Stimulated activated CD4-positive, alpha-beta T cell treated with anti-CD3 and anti-CD28 coated beads, Interleukin-15, amount 100 ng/mL, for 1 hour (primary cell): ENCODE measurements at places on chromosomes 12 and 14.

DNA sequence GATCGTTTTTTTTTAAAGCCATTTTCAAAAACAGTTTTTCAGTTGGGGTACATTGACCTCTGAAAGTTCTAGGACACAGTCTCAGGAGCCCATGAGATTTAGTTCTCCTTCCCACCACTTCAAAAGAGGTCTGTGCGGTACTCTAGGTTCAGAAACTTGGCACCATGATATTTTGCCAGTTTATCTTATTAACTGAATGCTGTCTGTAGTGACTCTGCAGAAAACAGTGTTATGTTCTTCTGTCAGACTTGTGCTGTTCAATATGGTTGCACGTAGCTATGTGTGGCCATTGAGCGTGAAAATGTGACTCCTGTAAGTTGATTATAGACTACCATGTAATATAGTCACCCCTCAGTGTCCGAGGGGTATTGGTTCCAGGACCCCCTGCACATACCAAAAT lies 35.9 kb downstream of the CRADD start:
- DNase-seq, result no peak

DNA sequence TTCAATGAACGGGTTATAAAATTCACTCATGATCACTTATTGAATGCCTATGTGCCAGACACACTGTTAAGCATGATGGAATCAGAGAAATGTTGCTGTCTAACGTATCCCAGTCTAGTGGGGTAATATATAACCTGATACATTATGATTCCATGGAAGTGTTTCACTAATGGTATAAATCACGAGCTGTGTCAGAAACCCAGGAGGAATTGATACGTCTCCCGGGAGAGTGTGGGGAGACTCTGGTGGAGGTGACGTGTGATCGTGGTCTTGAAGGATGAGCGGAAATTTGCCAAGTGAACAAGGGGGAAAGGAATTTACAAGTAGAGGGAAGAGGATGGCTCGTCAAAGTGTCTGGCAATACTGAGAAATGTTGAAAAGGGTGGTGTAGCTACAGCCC lies 26.5 kb downstream of the MANSC1 start:
- no peak for DNase-seq

- no peak for DNase-seq
Observed at GRCh38 chr12:915090-915489, 34.4 kb downstream of the RAD52 start.

DNA sequence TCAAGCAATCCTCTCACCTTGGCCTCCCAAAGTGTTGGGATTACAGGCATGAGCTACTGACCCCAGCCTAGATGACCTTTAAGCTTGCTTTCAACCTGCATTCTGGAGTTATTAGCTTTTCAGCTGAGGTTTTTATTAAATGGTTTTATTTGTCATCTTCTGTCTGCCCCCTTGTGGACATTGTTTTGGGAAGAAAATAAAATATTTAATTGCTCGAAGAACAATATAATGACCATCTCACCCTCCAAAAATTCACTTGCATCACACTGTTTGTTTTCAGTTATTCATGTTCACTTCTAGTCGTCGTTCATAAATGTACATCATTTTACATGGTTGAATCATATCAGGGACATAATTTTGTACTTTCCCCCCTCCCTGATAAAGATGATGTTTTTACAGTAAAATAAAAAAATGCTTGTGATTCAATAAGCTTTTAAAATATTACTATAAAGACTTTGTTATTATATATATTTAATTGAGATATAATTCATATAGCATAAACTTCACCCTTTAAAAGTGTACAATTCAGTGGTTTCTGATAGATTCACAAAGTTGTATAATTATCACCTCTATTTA lies 10.1 kb upstream of the SPATS2 start:
- no peak for DNase-seq

DNA sequence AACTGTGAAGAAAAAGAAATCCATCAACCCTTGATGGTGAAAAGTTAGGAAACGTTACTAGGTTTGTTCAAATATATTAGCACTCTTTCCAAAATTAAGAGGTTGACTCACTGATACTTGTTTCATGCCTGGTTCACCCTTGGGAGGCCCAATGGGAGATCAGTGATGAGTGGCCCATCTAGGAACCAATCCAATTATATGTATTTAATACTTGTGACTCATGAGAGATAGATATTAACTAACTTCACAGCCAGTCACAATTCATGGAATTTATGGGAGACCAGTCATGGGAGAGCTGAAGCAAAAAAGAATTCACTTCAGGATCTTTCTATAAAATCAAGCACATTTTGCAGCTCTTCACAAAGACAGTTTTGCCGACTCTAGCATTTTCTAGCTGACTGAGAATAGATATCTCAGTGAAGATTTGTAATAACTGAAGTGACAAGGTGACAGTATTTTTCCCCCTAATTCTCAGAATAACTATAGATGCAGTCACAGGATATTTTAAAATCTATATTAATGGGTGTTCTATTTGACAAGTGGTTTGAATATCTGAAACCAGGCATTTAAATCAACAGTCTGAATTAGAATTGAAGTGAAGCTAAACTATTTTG lies 230.2 kb downstream of the EPS8 start:
- DNase-seq, result no peak

DNA sequence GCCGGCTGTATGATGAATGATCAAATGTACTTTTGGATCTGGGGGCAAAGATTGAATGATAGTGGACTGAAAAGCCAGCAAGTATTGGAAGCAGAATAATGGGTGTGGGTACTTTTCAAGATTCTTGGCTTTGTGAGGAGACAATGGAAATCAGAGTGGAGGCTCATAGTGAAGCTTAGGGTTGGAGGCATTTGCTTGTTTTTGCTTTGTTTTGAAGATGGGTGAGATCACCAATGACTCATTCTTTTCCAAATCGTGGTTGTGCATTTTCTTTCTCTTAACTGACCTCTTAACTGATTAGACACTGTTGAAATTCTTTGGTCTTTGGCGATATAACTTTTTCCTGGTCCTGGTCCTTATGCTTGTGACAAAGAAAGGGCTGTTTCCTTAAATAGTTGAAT lies 54.4 kb downstream of the PELI2 start:
- no peak for DNase-seq
